Fibroblast of the aortic adventitia (primary cell): ENCODE measurements at places on chromosomes 4 and X.

- peak; percentile 85 for DNase-seq
Measured at GRCh38 chr4:123744664-123745290, 348.2 kb downstream of the SPRY1 start.

- DNase-seq, result no peak
Measured at GRCh38 chr4:31148990-31149389, 428.8 kb downstream of the PCDH7 start.

GRCh38 chr4:99965674-99966350, 15.7 kb upstream of the H2AZ1 start:
- DNase-seq, result no peak

DNA sequence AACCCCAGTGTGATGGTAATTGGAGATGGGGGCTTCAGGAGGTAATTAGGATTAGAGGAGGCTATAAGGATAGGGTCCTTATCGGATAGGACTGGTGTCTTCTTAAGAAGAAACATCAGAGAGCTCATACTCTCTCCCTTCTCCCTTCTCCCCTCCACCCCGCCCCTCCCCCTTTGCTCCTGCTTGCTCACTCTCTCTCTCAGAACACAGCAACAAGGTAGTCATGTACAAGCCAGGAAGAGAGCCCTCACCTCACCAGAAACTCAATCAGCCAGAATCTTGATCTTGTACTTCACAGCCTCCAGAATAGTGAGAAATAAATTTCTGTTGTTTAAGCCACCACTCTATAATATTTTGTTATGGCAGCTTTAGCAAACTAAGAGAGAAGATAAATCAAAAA, 4.5 kb downstream of the DDX60L start:
- no peak for DNase-seq

DNA sequence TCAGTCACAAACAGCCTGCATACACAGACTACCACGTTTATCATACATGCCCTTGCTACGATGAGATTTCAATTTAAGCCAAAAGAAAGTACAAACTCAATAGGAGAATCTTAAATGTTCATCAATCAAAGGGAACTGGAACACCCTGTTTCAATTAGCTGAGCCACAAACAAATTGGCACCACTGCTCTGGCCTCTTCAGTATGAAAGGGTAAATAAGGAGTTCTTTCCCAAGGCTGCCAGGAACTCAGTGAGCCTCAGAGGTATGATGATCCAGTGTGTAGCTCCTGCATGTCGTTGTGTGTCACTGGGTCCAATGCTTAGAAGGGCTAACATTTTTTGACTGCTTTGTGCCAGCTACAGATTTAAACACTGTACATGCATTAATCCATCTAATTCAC, 5.4 kb downstream of the RNF150 start:
- no peak for DNase-seq

DNA sequence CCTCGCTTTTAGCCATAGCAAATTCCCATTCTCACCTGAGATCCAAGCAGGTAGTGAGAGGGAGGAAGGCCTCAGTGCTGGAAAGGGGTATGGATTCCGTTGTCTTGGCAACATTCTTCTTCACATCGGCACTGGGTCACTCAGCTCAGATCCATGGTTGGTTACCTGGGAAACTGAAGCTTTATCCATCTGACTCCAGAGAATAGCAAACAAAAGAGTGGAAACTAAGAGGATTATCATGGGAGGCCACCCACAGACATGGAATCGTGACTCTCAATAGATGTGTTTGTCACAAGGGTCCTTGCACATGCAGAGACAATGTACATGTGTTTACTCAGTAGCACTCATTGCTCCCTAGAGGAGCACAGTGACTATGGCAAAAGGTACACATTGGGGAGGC, 81.0 kb downstream of the MAGED4 start:
- DNase-seq, result no peak

- DNase-seq, result peak; percentile 47
Measured at GRCh38 chrX:68631336-68631735, 16.1 kb upstream of the STARD8 start.

- DNase-seq, result peak; percentile 39
Measured at GRCh38 chr4:87067124-87067885, 132.5 kb downstream of the AFF1 start.

DNA sequence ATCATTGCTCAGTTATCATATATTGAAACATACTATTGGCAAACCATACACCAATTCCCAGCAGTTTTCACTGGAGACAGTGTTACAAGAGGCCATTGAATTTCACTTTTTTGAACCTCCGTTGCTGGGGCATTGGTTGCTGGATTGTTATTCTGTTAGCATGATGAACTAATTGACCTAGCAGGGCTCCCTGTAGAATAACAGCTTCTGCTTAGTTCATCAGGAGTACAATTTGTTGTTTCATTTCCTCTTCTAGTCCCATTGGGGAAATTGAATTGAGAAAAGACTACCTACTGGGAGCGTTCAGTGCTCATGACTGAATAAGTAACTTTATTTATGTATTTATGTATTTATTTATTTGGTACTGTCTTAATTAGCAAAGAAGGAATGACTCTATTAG, 151.6 kb downstream of the SLIT2 start:
- DNase-seq, result no peak
